ENCODE measurements at places on chromosomes 13 and 19.
A peak's percentile ranks its signal among the peaks of the same experiment; 100 is the strongest.

GRCh38 chr13:31207661-31208552, 8.1 kb downstream of the B3GLCT start:
- DNase-seq, result peak; percentile 63

DNA sequence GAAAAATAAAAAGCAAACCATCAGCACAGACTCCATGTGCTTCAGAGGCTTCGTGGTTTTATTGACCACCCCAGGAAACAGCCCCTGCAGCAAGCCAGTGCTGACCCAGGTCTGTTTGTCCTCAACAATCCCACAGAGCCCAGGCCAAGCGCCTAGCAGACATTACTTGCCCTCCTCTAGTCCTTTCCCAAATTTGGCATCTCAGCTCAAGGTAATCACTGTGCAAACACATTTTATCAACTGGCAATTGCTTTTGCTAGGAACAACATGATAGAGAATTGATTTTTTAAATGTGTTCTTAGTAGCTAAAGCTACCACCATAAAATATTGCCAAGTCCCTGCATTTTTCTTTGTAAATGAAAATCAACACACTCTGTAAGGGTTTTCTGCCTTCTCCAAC, 121.8 kb downstream of the STOML3 start:
- no peak for DNase-seq

DNA sequence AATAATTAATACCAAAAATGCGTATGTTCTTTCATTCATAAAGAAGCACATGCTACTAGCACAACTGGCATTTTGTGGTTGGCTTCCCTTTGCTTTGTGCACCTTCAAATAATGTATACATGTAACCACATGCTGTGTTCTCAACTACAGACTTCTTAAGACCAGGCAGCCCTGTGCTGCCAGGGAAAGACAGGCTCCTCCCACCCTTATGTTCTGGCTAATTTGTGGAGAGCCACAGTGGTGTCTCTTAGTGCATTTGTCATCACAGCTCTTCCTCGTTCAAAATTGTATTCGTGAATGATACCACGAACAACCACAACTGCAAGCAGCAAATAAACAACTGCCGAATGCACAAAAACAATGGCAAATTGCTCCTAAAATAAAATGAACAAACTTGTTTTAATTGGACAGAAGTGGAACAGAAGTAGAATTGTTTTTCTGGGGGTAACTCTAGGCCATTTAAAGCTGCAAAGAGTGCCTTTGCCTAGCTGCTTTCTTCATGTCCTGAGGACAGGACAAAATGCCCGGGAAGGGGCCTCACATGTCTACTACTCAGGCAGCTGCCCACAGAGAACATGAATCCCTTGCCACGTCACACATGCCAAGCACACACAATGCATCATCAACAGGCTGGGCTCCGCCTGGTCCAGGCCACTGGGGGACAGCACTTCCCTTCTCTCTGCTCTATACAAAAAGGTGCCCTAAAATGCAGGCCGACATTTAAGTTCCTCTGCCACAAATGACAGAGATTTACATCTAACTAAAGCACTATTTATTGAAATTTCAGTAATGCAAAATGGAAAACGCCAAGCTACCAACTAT, 21.7 kb downstream of the IRS2 start:
- peak; percentile 59 for DNase-seq

DNA sequence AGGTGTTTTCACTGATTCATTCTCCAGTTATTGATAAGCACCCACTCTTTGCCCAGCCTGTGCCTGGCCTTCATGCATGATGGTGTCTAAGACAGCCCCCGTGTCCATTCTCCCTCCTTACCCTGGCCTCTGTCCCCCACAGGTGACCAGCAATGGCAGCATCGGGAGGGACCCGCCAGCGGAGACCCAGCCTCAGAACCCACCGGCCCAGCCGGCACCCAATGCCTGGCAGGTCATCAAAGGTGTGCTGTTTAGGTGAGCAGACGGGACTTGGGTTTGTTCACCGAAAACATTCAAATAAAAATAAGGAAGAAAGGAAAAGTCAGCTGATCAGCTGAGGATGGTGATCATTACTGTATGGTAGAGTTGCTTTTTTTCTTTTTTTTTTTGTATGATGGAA, 6.6 kb downstream of the CLPTM1 start:
- no peak for DNase-seq

GRCh38 chr19:18503337-18503970, 18.4 kb downstream of the ELL start:
- no peak for DNase-seq

DNA sequence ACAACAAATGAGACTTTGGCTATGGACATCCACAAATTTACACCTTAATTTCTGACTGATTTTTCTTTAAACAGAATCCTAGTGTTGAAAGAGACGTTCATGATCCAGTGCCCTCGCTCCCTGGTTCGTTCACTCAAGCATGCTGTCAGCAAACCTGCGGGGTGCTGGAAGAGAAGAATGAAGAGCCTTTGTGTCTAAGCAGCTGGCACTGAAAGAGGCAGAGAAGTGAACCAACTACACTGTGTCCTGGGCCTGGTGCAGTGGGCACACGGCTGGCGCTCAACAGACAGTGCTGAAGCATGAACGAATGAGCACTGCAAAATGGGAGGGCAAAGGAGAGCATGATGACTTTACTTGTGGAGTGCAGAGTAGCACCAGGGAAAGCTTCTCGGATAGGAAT, 46.8 kb downstream of the MIPEP start:
- DNase-seq, result no peak

GRCh38 chr13:38902551-38902950, 88.1 kb downstream of the STOML3 start:
- no peak for DNase-seq

DNA sequence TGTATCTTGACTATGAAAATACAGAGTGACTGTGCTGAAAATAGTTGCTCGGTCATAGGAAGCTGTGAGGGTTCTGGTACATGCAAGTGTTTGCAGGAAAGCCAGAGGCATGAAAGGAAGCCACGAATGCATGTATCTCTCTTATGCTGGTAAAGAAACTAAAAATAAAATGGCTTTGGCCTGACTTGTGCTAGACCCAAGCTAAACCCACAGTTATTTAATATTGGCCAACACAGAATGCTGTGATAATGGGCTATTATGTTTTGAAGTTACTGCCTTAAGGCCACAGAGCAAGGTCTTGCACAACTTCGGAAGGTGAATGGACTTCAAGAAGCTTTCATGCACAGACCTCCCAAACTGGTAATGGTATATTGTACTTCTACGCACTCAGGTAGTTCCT, 518.2 kb upstream of the HTR2A start:
- DNase-seq, result no peak

GRCh38 chr19:16076154-16076957, at the start of gene TPM4:
TSS of gene TPM4 (plus strand) at chr19:16076495. CDS start at chr19:16076566, 71 bp downstream.
- peak; percentile 95 for DNase-seq

Measured in fibroblast of mammary gland (primary cell).